ENCODE measurements at places on chromosomes 16 and 17. TPM values are rescaled to one million over a fixed set of nuclear protein-coding genes. Genes with fewer than 3 reads are reported as not detected.

GRCh38 chr16:79677799-79678530, 77.4 kb upstream of the MAF start:
- no peak for DNase-seq

GRCh38 chr17:7043182-7043496, 753 bp downstream of the SLC16A11 start:
- DNase-seq, result no peak

DNA sequence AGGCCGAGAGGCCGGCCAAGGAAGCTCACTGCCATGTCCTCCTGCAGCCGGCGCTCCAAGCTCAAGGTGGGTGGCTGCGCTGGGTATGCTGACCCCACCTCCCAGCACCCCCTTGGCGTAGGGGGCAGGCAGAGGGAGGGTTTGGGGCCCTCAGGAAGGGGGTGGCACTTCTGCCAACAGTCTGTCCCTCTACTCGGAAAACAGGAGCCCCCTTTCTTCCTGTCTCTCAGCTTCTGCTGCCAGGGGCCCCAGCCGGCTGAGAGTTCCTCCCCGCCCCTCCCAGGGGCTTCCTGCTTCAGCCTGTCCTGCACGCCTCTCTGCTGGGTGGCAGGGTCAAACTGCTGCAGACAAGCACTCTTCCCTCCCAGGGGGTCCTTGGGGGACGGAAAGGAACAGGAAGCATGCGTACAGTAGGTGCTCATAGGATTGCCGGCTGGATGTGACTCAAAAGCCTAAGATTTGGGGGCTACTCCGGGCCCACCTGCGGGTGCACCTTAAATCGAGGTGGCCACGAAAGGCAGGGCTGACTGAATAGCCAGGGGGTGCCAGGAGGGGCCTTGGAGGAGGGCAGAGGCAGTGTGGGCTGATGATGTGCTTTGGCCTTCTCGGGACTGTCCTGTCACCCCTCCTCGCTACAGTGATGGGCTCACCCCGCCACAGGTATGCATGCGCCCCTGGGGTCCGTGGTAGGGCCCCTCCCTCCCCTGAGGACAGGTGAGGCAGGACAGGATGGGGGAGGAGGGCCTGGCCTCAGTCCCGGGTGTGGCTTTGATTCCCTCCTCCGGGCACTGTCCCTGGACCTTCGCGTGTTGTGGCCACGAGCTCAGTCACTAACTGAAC, 4.0 kb downstream of the CBX2 start:
- DNase-seq, result no peak

DNA sequence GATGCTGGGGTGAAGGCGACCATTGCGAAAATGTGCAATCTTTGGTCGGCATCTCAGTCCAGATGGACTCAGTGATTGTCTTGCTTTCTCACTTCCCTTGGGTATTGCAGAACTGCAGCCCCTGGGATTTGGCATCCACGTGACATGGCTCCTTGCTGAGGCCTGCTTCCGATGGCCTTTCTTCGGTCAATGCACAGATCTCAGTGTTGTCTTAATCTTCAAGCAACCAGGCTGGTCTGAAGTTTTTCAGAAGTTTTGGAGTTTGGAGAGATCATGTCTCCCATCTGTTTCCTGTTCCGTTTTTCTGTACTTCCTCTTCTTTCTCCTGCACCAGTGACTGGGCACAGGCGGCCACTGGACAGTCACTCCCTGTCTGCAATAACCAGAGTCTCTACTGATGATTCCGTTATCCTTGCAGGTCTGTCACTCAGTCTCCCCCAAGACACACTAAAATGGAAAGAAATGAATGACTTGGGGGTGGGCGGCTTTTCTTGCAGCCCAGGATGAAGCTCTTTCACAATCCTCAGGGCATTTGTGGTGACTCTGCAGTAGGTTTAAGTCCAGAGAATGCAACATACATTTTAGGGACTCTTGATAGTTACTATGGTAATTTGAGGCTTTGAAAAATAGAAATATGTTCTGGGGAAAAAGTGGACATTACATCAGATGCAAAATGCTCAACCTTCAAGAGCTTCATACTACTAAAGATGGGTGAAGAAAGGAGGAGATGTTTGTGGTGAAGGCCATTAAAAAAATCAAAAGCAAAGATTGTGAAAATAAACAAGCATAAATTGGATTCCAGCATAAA, 106.3 kb upstream of the ZFHX3 start:
- no peak for DNase-seq

- DNase-seq, result no peak
Observed at GRCh38 chr16:5467552-5467951, 370.0 kb upstream of the EEF2KMT start.

NUPR1 gene
- 1.5 TPM for total RNA-seq

NOL11 gene
- 104 TPM for total RNA-seq

DNA sequence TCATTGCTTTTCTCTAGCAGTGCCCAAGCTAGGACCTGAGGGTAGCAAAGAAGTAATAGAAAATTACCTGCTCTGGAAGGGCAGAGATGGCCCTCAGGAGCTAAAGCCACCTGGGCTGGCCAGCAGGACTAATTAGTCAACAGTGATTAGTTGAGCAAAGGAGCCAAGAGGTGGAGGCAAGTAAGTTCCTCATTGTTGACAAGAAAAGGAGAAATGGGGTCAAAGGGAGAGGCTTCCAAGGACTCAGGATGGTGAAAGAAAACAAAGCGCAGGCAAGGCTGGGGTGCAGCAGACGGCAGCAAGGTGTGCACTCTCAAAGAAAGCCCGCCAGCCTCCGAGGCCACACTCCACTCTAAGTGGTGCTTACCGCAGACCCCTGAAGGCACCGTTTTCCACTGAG, 44.6 kb downstream of the CMTM4 start:
- DNase-seq, result no peak

EME1 gene
- 9.2 TPM for total RNA-seq
